ENCODE measurements at places on chromosomes 1 and 21. TPM values are rescaled to one million over a fixed set of nuclear protein-coding genes. Genes with fewer than 3 reads are reported as not detected.
A peak's percentile ranks its signal among the peaks of the same experiment; 100 is the strongest.

TP73 gene
- total RNA-seq, result 0.30 TPM

FCGR1A gene
- total RNA-seq, result 1.5 TPM

SLC30A10 gene
- 0.69 TPM for total RNA-seq

GJA5 gene
- total RNA-seq, result 16.3 TPM

GRCh38 chr1:230766318-230766717 is 19.1 kb downstream of the CAPN9 start:
- no peaks in the 10 kb centered on the region for H3K4me1 ChIP-seq
- no peak overlapping the region for H3K27ac ChIP-seq
- H3K4me3 ChIP-seq, result no peak overlapping the region
- no peak for DNase-seq
- H3K36me3 ChIP-seq, result no peaks in the 10 kb centered on the region

- H3K27me3 ChIP-seq, result no peaks in the 10 kb centered on the region
- peak overlapping the region; percentile 28 for H3K27ac ChIP-seq
- no peaks in the 10 kb centered on the region for H3K36me3 ChIP-seq
- no peak for DNase-seq
Observed at GRCh38 chr1:24724345-24725208, 20.7 kb upstream of the CLIC4 start.

- H3K27ac ChIP-seq, result no peak overlapping the region
- H3K4me3 ChIP-seq, result no peak overlapping the region
- no peak for DNase-seq
- no peaks in the 10 kb centered on the region for H3K4me1 ChIP-seq
Observed at GRCh38 chr1:55338448-55338820, 123.3 kb upstream of the USP24 start.

DNA sequence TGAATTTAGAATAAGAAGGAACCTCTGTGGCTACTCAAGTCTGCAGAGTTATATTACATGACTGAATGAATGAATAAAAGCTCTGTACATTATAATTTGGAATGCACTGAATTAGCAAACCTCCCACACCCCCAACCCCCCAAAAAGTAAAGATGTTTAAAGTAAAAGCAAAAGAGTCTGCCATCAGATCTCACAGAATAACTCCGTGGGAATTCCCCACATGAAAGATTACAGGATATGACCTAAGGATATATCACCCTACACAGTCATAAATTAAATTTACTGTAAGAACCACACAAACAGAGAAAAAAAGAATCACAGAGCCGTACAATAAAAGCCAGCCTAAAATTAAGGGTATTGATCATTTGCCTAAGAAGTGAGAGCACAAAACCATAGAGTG is 587.3 kb downstream of the PTPRC start:
- H3K27me3 ChIP-seq, result no peaks in the 10 kb centered on the region

GRCh38 chr1:147494998-147495580 is 46.2 kb upstream of the BCL9 start:
- peak overlapping the region; percentile 39 for H3K27ac ChIP-seq
- no peaks in the 10 kb centered on the region for H3K36me3 ChIP-seq
- no peaks in the 10 kb centered on the region for H3K4me1 ChIP-seq

DNA sequence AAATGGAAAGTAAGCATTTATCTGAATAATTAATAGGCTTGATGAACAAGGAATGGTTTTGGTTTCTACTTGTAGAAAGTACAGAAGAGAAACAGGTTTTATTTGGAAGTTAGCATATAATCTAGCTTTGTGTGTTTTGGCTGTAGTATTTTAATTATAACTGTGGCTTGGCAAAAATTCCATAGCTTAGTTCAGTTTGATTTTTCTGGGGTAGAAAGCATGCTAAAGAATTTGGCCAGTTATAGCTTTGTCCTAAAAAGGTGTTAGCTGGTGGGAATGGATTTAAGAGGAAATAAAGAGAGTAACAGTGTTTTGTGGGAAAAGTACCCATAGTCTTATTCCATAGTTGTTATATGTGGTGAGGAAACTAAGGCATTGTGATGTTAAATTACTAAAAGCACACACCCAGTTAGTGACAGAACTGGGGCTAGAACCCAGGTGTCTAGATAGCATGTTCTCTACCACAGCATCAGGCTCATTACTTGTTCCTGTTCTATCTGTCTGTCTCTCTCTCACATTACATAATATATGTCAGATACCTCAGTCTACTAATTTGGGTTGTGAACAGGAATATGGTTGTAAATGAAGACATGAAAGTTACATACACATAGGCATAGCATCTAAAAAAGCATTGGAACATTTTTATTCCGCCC is 55.0 kb downstream of the MPZL1 start:
- no peaks in the 10 kb centered on the region for H3K4me1 ChIP-seq
- H3K27ac ChIP-seq, result no peak overlapping the region
- no peaks in the 10 kb centered on the region for H3K27me3 ChIP-seq
- H3K36me3 ChIP-seq, result no peaks in the 10 kb centered on the region
- no peak for DNase-seq

- no peak overlapping the region for H3K4me3 ChIP-seq
- no peaks in the 10 kb centered on the region for H3K36me3 ChIP-seq
- DNase-seq, result no peak
- H3K4me1 ChIP-seq, result no peaks in the 10 kb centered on the region
Observed at GRCh38 chr1:230800891-230801840, 54.0 kb downstream of the CAPN9 start.

DNA sequence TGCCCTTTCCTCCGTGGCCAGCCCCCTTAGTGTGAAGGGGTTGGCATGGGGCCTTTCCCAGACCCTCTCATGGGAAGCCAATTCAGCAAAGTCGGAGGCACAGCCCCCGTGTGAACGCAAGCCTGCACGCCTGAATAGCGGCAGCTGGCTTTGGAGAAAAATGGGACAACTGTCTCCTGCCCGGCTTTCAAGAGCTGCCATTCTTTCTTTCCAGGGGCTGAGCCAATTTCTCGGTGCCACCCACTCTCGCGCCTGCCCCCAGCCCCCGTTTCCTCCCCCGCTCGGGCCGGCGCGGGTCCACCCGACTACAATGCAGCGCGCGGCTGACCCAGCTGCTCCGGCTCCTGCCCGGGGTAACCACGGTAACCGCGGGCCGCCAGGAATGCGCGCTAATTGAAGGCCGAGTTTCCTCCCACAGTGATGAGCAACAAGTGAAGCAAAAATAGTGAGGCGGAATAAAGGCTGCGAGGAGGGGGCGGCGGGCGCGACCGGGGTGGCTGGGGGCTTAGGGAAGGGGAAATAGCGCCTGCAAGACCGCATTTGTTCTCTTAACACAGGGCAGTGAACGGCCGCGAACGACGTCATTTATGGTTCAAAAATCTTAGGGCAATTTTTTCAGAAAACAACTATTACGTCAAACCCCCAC is 27.8 kb downstream of the ILDR2 start:
- peak overlapping the region; percentile 12 for H3K4me3 ChIP-seq
- no peaks in the 10 kb centered on the region for H3K4me1 ChIP-seq
- no peaks in the 10 kb centered on the region for H3K27me3 ChIP-seq
- DNase-seq, result peak; percentile 64
- H3K36me3 ChIP-seq, result no peaks in the 10 kb centered on the region

DNA sequence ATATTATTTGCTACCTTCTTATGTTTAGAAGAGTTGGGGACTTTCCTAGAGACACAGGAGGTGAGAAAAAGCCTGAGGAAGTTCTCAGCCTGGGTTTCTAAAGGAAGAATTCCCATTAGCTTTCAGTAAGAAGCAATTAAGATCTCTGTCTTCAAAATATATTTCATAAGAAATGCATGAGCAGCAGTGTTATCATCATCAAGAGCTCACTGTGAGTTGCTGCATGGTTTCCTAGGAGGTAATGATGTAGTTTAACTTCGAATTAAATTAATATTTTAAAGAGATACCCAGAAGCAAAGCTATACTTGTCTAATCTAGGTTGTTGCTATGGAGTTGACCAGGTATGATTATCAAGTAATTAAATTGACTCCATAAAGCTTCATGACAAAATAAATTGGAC is 5.7 kb upstream of the POGZ start:
- H3K27me3 ChIP-seq, result no peaks in the 10 kb centered on the region
- no peak overlapping the region for H3K4me3 ChIP-seq
- no peak for DNase-seq
- H3K4me1 ChIP-seq, result no peaks in the 10 kb centered on the region
- no peak overlapping the region for H3K27ac ChIP-seq
- no peaks in the 10 kb centered on the region for H3K36me3 ChIP-seq

GRCh38 chr1:22428672-22429071 is 23.0 kb upstream of the ZBTB40 start:
- H3K36me3 ChIP-seq, result no peaks in the 10 kb centered on the region
- no peak overlapping the region for H3K27ac ChIP-seq
- no peak for DNase-seq

DNA sequence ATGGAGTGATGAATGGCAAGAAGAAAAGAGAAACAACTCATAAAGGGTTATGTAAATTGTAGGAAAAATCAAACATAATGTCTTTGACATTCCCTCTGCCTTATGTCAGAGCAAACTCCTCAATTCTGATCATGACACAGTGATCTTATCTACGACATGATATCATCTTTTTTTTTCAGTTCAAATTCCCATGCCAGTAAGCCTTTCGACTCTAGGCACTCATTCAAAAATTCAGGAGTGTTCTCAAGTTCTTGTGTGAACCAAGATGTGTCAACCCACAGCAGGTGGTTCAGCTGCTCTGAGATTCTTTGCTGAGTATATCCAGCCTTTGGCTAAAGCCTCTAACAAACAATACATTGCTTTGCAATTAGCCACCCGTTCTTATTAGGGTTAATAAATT is 97.1 kb upstream of the ESRRG start:
- no peak overlapping the region for H3K27ac ChIP-seq
- H3K27me3 ChIP-seq, result no peaks in the 10 kb centered on the region
- no peak overlapping the region for H3K4me3 ChIP-seq
- no peaks in the 10 kb centered on the region for H3K36me3 ChIP-seq
- no peak for DNase-seq
- H3K4me1 ChIP-seq, result no peaks in the 10 kb centered on the region

GRCh38 chr1:114703242-114703641 is 7.9 kb upstream of the AMPD1 start:
- H3K27ac ChIP-seq, result no peak overlapping the region
- DNase-seq, result no peak
- no peaks in the 10 kb centered on the region for H3K36me3 ChIP-seq
- H3K27me3 ChIP-seq, result no peaks in the 10 kb centered on the region
- H3K4me3 ChIP-seq, result no peak overlapping the region

GRCh38 chr1:1122981-1123480 is 7.1 kb upstream of the C1orf159 start:
- H3K4me1 ChIP-seq, result peaks cover 3% of the 10 kb centered on the region
- no peaks in the 10 kb centered on the region for H3K36me3 ChIP-seq
- no peak for DNase-seq
- H3K27ac ChIP-seq, result no peak overlapping the region

DNA sequence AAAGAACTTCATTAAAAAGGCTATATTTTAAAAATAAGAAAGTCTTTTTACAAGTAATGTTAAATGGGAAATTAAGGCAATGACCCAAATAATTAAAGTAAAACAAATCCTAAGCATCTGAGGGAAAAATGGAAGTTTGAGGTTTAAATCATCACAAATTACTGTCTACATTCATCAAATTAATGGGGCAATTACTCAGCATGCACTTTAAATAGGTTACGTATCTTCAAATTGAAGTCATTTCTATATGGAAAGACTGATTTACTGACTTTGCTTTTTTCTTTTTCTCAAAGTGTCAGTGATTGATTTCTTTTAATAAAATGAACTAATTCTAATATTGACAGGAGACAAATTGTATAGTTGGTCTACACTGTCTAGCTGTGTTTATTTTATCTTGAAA is 1452.3 kb downstream of the NCAM2 start:
- H3K4me3 ChIP-seq, result no peak overlapping the region
- no peaks in the 10 kb centered on the region for H3K27me3 ChIP-seq
- H3K27ac ChIP-seq, result no peak overlapping the region
- no peaks in the 10 kb centered on the region for H3K36me3 ChIP-seq
- no peaks in the 10 kb centered on the region for H3K4me1 ChIP-seq
